Lung (tissue), 17 donors: ENCODE measurements at places on chromosomes 16 and 17. TPM values are rescaled to one million over a fixed set of nuclear protein-coding genes. Genes with fewer than 3 reads are reported as not detected.
A peak's percentile ranks its signal among the peaks of the same experiment; 100 is the strongest.

GRCh38 chr16:54655121-54655590 is 275.5 kb upstream of the IRX5 start:
- peaks cover 4% of the 10 kb centered on the region for H3K27me3 ChIP-seq
- DNase-seq: peak; percentile 65
- H3K4me3 ChIP-seq: no peak overlapping the region

DNA sequence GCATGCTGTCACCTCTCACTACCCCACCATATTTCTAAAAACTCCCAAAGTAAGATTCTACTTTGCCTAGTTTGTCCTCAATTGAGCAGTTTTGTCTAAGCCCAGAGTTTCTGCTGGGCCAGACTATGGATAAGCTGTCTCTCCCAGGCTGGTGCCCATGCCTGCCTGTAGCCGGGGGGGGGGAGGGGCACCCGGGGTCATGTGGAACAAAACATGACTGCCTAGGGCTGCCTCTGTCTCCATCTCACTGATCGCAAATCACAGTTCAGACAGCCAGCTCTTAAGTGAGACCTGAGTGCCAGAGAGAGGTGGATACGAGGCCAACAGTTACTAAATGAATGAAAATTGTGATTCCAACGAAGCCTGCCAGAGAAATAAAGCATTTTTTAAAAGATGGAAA is 78.8 kb upstream of the RPRML start:
- H3K4me3 ChIP-seq: no peak overlapping the region
- H3K36me3 ChIP-seq: peaks cover 2% of the 10 kb centered on the region
- no peak overlapping the region for H3K27ac ChIP-seq
- H3K27me3 ChIP-seq: no peaks in the 10 kb centered on the region
- peaks cover 1% of the 10 kb centered on the region for H3K4me1 ChIP-seq

DNA sequence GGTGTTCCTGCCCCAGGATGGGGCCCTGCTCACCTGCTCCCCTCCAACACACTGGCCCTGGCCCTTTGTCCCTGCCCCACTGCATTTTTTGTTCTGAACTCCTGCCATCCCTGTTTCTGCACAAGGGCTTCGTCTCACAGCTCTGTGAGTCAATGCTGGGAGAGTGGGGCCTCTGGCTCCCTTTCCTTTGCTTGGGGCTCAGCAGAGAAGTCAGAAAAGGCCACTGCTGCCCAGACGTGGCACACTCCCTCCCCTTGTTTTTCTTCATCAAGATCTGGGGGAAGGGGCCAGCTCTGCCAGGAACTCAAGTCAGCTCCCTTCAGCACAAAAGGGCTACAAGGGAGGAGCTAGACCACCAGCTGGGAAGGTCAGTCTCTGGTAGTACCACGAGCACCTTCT is 8.9 kb downstream of the PROCA1 start:
- H3K4me1 ChIP-seq: no peaks in the 10 kb centered on the region
- no peaks in the 10 kb centered on the region for H3K27me3 ChIP-seq
- no peak overlapping the region for H3K27ac ChIP-seq
- H3K36me3 ChIP-seq: peaks cover 43% of the 10 kb centered on the region
- H3K4me3 ChIP-seq: no peak overlapping the region

GRCh38 chr17:40063901-40064531 is 1.3 kb downstream of the THRA start:
- DNase-seq: no peak
- H3K36me3 ChIP-seq: no peaks in the 10 kb centered on the region
- peak overlapping the region; percentile 94 for H3K27ac ChIP-seq

GRCh38 chr16:1351215-1351581 is 480 bp downstream of the TSR3 start:
- peak overlapping the region; percentile 87 for H3K27ac ChIP-seq
- H3K4me1 ChIP-seq: peaks cover 17% of the 10 kb centered on the region
- no peaks in the 10 kb centered on the region for H3K36me3 ChIP-seq
- H3K4me3 ChIP-seq: peak overlapping the region; percentile 95

DNA sequence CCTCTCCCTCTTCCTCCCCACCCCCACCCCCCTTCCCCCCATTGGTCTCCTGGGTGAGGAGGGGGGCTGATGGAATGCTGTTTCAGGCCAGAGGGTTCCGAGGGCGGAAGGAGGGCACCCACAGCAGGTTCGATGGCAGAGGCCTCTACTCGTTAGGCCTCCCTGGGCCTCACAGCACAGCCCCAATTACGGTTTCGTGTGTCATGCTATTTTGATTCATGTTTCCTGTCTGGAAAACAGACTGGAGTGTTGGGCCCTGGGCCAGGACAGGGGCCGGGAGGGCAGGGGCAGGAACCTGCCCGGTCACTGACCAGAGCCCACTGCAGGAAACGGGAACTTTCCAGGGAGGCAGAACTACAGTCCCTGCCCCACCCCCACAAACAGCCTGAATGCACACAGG is 138.2 kb downstream of the C16orf95 start:
- peaks cover 10% of the 10 kb centered on the region for H3K4me1 ChIP-seq
- peak; percentile 57 for DNase-seq

- no peak overlapping the region for H3K4me3 ChIP-seq
- H3K36me3 ChIP-seq: no peaks in the 10 kb centered on the region
- no peak for DNase-seq
- H3K27me3 ChIP-seq: no peaks in the 10 kb centered on the region
- H3K27ac ChIP-seq: no peak overlapping the region
- no peaks in the 10 kb centered on the region for H3K4me1 ChIP-seq
Measured at GRCh38 chr17:61495161-61495857, 43.1 kb downstream of the TBX4 start.

DNA sequence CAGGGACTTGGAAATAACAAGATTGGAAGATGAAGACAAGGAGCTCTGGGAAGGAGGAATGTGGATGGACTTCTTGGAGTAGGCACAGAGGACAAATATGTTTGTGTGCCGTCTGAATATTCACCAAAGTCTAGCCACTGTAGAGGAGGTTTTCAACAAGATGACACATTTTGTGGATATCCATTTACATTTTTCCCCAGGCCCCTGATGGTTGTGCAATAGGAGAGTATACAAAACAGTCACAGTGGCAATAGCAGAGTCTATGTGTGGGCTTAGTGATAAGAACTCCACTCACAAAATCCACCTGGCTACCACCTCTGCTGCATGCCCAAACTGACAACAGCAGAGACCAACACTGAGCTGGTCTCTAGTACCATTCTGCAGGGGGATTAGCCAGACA is 32.6 kb upstream of the RPL38 start:
- no peaks in the 10 kb centered on the region for H3K36me3 ChIP-seq
- H3K4me1 ChIP-seq: peaks cover 3% of the 10 kb centered on the region
- no peak overlapping the region for H3K4me3 ChIP-seq
- no peak for DNase-seq
- no peak overlapping the region for H3K27ac ChIP-seq
- H3K27me3 ChIP-seq: peaks cover 5% of the 10 kb centered on the region

GRCh38 chr17:50911890-50912289 is 45.7 kb upstream of the TOB1 start:
- no peaks in the 10 kb centered on the region for H3K36me3 ChIP-seq
- no peak overlapping the region for H3K4me3 ChIP-seq
- H3K27me3 ChIP-seq: no peaks in the 10 kb centered on the region
- H3K4me1 ChIP-seq: peaks cover 4% of the 10 kb centered on the region

- no peak for DNase-seq
- no peaks in the 10 kb centered on the region for H3K36me3 ChIP-seq
- H3K27me3 ChIP-seq: no peaks in the 10 kb centered on the region
- peak overlapping the region; percentile 32 for H3K27ac ChIP-seq
Measured at GRCh38 chr17:49730785-49731434, 23.1 kb upstream of the SLC35B1 start.

- no peak for DNase-seq
- H3K27ac ChIP-seq: no peak overlapping the region
- no peaks in the 10 kb centered on the region for H3K27me3 ChIP-seq
- H3K4me1 ChIP-seq: no peaks in the 10 kb centered on the region
- H3K4me3 ChIP-seq: no peak overlapping the region
Measured at GRCh38 chr16:12539185-12539929, 264.3 kb downstream of the CPPED1 start.

GRCh38 chr17:63474586-63475460 is 2.0 kb upstream of the ACE start:
- H3K4me3 ChIP-seq: no peak overlapping the region
- no peak for DNase-seq
- H3K27me3 ChIP-seq: peaks cover 29% of the 10 kb centered on the region
- H3K4me1 ChIP-seq: no peaks in the 10 kb centered on the region
- H3K27ac ChIP-seq: no peak overlapping the region

- H3K4me3 ChIP-seq: no peak overlapping the region
- no peaks in the 10 kb centered on the region for H3K4me1 ChIP-seq
- H3K27ac ChIP-seq: no peak overlapping the region
- peaks cover 20% of the 10 kb centered on the region for H3K27me3 ChIP-seq
- DNase-seq: peak; percentile 52
- no peaks in the 10 kb centered on the region for H3K36me3 ChIP-seq
Measured at GRCh38 chr17:13597723-13598347, 3.9 kb downstream of the HS3ST3A1 start.

Gene KCNG4
- not detected for polyA plus RNA-seq

Gene NOD2
- 7.5 TPM for polyA plus RNA-seq

Gene CRHR1
- polyA plus RNA-seq: not detected

Gene GCGR
- polyA plus RNA-seq: 0.09 TPM

Gene IGF2BP1
- polyA plus RNA-seq: 0.06 TPM

Gene USP43
- 2.9 TPM for polyA plus RNA-seq

Gene PRAC1
- polyA plus RNA-seq: not detected

Gene C17orf50
- 0.26 TPM for polyA plus RNA-seq
